ENCODE measurements at places on chromosomes 16 and 17.
A peak's percentile ranks its signal among the peaks of the same experiment; 100 is the strongest.

DNA sequence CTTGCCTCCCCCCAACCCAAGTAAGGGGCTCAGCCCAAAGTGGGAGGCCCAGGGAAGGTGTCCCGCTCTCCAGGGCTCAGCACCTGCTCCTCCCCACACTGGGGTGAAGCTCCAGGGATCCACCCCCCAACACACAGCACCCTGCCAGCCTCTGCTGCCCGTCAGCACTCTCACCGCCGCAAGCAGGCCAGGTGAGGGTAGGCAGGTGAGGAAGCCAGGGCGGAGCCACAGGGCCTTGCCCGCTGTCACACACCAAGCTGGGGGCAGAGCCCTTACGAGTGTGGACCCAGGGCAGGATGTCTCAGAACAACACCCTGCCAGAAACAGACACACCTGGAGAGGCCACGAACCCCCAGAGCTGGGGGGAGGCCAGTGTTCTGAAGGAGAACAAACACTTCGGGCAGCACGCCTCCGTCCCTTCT lies 19.5 kb downstream of the PLLP start:
- DNase-seq, result no peak

DNA sequence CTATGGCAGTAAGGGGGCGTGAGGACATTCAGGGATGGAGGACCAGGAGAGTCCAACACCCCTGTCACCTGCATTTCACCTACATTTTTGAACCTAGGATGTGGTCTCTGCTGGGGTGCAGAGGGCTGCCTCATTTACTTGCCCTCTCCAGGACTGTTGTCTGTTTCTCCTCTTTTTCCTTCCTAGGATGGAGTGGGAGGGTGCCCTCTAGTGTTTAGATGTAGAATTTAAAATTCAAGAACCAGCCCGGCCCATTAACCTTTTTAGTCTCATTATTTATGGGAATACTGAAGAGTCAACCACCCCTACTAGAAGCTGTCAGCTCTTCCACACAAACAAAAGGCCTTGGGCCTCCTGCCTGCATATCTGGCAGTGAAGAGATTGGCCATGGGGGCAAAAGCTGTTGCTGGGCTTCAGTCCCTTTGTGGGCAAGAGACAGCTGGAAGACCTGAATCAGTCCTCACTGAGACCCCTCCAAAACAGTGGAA lies 2.5 kb upstream of the STARD3 start:
- DNase-seq, result no peak

GRCh38 chr16:69863401-69864281 lies 87.5 kb upstream of the CLEC18A start:
- DNase-seq, result no peak

DNA sequence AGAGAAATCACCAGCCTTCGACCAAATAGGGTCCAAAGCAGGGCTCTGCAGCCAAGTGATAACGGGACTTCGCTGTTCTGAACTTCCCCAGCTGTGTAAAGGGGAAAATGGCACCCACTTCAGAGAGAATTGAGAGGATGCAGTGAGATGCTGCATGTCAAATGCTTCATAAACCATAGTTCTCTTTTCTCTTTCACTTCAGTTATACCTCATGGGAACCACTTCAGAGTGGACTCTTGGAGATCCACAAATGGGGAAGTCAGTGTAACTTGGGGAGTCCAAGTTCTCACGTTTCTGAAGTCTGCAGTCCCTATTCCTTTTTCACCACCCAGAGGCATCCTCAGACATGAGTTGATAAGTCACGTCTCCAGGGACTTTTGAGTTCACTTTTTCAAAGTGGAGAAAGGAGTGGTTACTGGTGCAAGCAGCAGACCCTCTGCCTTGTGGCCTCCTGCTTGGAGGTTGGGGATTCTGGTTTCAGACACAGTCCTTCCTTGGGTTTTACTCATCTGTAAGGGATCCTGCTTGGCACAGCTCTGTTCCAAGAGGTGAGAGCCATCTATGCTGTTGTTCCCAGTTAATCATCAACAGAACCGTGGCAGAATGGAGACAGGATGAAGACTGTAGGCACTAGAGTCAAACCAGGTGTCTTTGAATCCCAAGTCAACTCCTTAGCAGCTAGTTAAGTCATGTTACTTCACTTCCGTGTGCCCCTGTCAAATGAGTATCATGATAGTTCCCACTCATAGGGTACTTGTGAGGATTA lies 123.4 kb upstream of the NOL11 start:
- no peak for DNase-seq

GRCh38 chr16:6560306-6561100 lies 772.1 kb upstream of the RBFOX1 start:
- DNase-seq, result no peak

- DNase-seq, result no peak
Observed at GRCh38 chr16:12600536-12601256, 203.0 kb downstream of the CPPED1 start.

DNA sequence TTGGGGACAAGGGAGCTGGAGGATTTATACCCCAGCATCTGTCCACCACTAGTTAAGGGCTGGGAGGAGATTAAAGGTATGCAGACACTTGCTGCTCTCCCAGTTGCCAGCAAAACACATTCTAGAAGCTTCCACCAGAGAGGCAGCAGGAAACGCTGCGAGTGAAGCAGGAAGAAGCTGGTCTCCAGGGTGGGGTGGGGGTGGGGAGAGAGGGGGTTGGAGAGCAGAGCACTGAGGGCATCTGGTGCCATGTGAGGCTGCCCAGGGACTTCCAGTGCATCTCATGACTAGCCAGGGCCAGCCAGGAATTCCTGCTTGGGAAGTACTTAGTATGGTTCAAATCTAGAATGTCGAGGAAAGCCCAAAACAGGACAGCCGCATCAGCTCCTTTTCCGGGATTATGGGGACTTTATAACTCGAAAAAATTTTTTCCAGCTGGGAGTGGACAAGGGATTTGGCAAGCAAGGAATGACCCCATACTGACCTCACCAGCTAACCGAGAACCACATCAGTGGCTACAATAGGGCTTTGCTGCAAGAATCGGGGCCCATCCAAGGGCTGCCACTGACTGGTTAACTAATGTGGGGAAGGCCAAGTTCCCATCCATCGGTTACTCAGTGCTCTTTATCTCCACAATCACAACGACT lies 26.2 kb upstream of the AXIN2 start:
- no peak for DNase-seq

DNA sequence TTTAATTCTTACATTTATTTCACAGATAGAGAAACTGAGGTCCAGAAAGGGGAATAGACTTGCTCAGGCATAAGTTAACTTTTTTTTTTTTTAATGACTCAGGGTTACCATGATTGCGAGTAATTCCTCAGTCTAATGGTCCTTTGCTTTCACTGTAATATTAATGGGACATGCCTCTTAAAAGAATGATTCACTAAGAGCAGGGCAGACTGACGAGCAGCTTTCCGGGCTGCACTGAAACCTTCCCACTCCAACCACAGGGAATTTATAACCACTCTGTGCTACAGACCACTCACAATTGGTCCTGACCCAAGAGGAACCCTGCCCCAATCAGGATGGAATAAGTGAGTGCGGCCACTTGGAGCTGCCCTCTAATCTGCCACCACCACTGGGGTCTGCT lies 5.7 kb downstream of the HOXB2 start:
- no peak for DNase-seq

DNA sequence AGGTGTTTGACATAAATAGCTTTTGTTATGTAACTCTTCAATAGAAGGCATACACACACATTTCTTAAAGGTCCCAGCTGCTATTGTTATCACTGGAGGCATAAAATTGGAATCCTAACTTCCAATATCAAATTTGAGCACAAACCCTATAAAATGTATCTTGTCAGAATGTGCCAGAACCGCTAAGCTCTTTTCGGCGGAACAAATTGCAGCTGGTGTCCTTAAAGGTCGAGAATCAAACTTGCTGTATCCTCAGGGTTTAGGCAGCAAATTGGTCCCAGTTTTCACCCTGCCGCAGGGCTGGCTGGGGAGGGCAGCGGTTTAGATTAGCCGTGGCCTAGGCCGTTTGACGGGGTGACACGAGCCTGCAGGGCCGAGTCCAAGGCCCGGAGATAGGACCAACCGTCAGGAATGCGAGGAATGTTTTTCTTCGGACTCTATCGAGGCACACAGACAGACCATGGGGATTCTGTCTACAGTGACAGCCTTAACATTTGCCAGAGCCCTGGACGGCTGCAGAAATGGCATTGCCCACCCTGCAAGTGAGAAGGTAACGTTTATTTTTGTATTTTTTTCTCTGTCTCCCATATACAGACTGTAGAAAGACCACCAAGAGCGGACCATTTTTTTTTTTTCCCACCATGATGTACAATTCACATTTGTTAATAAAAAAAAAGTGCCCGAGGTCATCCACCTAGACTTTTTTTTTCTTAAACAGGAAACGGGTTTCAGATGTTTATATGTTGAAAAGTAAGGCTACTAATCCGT lies 297.1 kb downstream of the IRF8 start:
- DNase-seq, result peak; percentile 48

DNA sequence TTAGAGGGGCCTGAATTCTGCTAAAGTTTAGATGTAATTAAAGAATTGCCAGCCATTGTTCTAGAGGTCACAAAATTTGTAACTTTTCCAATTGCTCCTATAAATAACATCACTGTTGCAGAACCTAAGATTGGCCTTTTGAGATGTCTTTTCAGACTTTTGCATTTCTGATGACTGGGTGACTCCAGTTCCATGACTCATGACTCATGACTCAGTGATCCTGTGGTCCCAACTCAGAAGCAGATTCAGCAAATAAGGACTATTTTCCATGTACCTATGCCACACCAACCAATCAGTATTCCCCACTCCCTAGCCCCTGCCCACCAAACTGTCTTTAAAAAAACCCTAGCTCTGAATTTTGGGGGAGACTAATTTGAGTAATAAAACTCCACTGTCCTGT lies 740.9 kb downstream of the CDH8 start:
- DNase-seq, result no peak

DNA sequence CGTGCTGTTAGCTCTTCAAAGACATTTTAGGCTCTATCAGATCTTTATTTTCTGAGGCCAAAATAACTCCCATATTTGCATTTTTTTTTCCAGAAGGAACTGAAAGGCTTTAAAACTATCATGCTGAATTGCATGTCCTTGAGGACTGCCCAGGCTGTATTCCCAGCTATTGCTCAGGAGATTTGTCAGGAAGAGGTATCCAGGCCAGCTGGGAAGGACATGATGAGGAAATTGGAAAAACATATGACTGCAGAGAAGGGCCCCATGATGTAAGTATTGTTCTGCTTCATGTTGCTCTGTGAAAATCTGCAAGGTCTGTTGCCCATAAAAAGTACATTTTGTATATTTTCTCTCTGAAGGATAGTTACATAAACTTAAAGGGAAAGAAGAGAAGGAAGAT lies 5.7 kb downstream of the CDC6 start:
- no peak for DNase-seq

GRCh38 chr16:81655469-81656162 lies 123.5 kb upstream of the PLCG2 start:
- no peak for DNase-seq

- DNase-seq, result no peak
Observed at GRCh38 chr16:84836234-84836647, 16.5 kb downstream of the CRISPLD2 start.

GRCh38 chr16:27096375-27096774 lies 29.6 kb downstream of the C16orf82 start:
- DNase-seq, result no peak

- DNase-seq, result no peak
Observed at GRCh38 chr16:16120044-16120381, 103.3 kb downstream of the ABCC6 start.

DNA sequence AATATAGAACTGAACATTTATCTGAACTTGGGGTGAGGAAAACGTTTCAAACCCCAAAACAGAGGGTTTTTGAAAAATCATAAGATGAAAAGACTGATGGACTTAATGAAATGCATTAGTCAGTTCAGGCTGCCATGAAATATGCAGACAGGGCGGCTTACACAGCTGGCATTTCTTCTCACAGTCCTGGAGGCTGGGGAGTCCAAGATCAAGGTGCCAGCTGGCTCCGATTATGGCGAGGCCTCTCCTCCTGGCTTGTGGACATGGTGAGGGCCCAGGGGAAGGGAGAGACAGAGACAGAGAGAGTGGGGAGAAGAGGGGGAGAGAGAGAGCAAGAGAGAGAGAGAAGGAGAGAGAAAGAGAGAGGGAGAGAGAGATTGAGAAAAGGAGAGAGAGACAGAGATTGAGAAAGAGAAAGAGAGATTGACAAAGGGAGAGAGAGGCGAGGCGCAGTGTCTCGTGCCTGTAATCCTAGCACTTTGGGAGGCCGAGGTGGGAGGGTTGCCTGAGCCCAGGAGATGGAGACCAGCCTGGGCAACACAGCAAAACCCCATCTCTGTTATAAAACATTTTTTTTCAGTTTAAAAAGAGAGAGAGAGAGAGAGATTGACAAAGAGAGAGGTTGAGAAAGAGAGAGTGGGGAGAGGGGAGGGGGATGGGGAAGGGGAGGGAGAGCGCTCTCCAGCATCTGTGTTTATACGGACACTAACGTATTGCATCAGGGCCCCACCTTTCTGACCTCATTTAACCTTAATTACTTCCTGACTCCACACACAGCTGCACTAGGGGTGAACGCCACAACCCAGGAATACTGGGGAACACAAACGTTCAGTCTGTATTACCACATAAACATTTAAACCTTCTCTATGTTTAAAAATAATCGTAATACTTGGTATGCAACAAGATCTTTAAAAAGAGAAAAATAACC lies 24.6 kb upstream of the RPH3AL start:
- no peak for DNase-seq

DNA sequence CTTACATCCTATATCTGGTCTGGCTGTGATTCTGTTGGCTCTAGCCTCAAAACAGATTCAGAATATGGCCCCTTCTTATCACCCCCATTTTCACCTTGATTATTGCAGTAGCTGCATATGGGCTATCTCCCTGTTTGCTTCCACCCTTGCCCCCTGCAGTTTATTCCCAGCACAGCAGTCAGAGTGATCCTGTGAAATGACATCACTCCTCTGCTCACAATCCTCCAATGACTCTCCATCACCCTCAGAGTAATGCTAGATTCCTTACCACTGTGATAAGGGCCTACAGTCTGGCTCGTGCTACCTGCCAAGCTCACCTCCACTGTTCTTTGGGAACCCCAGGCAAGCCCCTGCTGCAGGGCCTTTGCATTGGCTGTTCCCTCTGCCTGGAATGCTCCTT lies 92.5 kb downstream of the ASIC2 start:
- peak; percentile 9 for DNase-seq

- no peak for DNase-seq
Observed at GRCh38 chr16:29726845-29727377, 18.9 kb downstream of the C16orf54 start.

DNA sequence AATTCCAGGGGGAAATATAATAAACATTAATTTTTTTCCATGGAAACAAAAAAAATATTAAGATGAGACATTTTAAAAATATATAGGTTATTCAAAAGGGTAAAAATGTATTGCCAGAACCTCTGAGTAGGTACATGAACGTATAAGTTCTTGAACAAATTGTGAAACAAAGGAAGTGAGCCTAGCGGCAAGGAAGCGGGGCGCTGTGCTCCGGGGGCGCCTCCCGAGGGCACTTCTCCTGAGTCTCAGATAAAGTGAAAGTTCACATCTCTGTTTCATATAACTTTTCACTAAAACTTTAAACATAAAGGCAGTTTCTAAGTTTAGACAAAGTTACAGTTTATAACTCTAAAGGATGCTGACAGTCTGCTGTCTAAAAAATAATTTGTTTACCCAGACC lies 52.3 kb downstream of the TNRC6C start:
- no peak for DNase-seq

- no peak for DNase-seq
Observed at GRCh38 chr16:85461022-85461813, 151.9 kb upstream of the GSE1 start.

- DNase-seq, result no peak
Observed at GRCh38 chr17:77867976-77868713, 90.4 kb upstream of the TNRC6C start.

- peak; percentile 25 for DNase-seq
Observed at GRCh38 chr17:65698381-65699061, 137.1 kb upstream of the AXIN2 start.

- no peak for DNase-seq
Observed at GRCh38 chr16:7315813-7316212, 16.8 kb upstream of the RBFOX1 start.

GRCh38 chr16:56997264-56997663 lies 7.9 kb downstream of the NLRC5 start:
- no peak for DNase-seq

All from iPS DF 19.7 (cell line).